ENCODE measurements at places on chromosomes 5 and 9. TPM values are rescaled to one million over a fixed set of nuclear protein-coding genes. Genes with fewer than 3 reads are reported as not detected.

DNA sequence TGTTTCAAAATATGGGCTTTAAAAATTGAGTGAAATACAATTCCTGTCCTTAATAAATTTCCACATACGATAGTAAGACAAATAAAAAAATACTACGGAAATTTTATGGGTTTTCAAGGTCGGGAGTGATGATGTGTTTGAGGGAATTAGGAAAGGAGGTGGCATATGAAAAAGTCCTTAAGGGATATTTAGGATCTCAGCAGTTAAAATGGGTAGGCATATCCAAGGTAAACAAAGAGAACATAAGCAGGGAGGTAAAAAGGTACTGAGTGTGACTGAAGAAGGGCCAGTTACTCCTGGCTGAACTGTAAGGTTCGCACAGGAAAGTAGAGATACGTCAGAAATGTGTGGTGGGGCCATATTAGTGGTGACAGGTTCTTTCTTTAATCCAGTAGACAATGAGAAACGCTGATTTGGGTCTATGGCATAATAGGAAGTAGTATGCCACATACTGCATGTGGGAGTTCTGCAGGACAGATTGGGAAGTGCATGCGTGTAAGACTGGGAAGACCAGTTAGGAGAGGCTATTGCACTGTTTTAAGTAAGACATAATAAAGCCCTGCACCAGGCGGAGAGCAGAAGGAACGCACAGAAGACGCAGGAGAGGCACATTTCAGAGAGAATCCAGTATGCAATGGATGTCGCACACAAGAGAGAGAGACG lies 937 bp upstream of the HMGCR start:
- H3K27ac ChIP-seq, result peak overlapping the region; percentile 85
- H3K27me3 ChIP-seq, result no peaks in the 10 kb centered on the region
- DNase-seq, result no peak
- peak overlapping the region; percentile 86 for H3K4me3 ChIP-seq
- no peaks in the 10 kb centered on the region for H3K4me1 ChIP-seq
- H3K36me3 ChIP-seq, result no peaks in the 10 kb centered on the region

DNA sequence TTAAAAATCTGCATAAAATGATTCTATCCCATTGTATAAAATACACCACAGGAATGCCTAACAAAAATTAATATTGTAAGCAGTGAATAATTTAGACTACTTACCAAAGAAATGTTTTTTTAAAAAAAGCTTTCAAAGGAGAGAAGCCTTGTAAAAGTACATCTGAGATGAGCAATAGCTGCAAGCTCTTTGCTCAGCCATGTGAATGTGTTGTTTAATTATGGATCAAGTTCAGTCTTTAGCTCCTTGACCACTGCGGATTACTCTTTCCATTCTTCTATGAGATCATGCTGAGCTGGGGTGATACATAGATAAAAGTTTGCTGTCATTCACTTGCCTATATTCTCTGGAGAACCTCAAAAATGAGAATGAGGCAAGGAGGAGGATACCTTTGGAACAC lies 782.4 kb upstream of the ZNF608 start:
- no peaks in the 10 kb centered on the region for H3K36me3 ChIP-seq
- H3K4me1 ChIP-seq, result no peaks in the 10 kb centered on the region
- no peak overlapping the region for H3K4me3 ChIP-seq
- no peak for DNase-seq
- H3K27ac ChIP-seq, result no peak overlapping the region

GRCh38 chr5:103393101-103393754 lies 134.7 kb downstream of the MACIR start:
- H3K27me3 ChIP-seq, result no peaks in the 10 kb centered on the region
- H3K27ac ChIP-seq, result no peak overlapping the region
- H3K4me3 ChIP-seq, result no peak overlapping the region
- H3K36me3 ChIP-seq, result no peaks in the 10 kb centered on the region
- DNase-seq, result no peak

- no peak overlapping the region for H3K4me3 ChIP-seq
- peaks cover 17% of the 10 kb centered on the region for H3K36me3 ChIP-seq
- no peaks in the 10 kb centered on the region for H3K27me3 ChIP-seq
- peak; percentile 47 for DNase-seq
Measured at GRCh38 chr9:94623253-94623652, 16.1 kb downstream of the FBP1 start.

DNA sequence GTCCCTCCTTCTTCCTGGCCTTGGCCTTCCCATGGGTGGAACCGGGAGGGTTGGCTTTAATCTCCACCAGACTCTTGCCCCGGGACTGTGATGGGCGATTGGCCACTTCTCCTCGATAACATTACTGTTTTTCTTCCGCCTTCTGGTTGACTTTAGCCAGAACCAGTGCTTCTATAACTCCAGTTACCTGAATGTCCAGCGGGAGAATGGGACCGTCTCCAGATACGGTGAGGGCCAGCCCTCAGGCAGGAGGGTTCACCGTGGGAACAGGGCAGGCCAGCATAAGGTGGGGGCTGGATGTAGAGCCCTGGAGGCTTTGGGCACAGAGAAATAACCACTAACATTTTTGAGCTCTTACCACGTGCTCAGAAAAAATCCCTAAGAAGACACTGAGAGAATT lies 967 bp downstream of the ORM2 start:
- no peak for DNase-seq
- H3K36me3 ChIP-seq, result no peaks in the 10 kb centered on the region
- H3K27ac ChIP-seq, result peak overlapping the region; percentile 33
- no peaks in the 10 kb centered on the region for H3K27me3 ChIP-seq
- peaks cover 15% of the 10 kb centered on the region for H3K4me1 ChIP-seq
- peak overlapping the region; percentile 62 for H3K4me3 ChIP-seq

DNA sequence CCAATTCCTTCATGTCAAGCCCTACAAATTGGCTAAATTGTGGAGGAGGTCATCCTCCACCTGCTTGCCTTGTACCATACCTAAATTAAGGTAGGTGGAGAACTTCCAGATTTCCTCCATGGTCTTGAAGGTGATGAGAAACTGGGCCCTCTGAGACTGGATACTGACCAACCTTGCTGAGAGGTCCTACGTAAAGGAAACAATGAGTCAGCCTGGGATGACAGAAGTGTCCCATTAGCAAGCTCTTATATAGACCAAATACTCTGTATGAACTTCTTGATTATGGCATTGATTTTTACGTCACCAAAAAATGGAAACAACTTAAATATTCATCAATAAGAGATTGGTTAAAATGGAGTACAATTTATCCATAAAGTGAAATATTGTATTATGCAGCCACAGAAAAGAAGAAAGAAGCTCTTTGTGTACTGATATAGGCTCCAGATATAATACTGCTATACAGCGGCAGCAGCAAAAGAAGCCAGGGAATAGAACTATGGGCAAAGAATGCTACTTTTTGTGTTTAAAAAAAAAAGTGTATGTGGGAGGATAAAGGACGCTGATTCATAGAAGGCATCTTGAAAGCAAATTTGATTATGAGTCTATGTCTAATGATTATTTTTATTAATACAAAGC lies 18.3 kb downstream of the SH3TC2 start:
- H3K36me3 ChIP-seq, result no peaks in the 10 kb centered on the region
- no peak overlapping the region for H3K4me3 ChIP-seq
- no peak overlapping the region for H3K27ac ChIP-seq
- no peak for DNase-seq
- peaks cover 17% of the 10 kb centered on the region for H3K4me1 ChIP-seq

DNA sequence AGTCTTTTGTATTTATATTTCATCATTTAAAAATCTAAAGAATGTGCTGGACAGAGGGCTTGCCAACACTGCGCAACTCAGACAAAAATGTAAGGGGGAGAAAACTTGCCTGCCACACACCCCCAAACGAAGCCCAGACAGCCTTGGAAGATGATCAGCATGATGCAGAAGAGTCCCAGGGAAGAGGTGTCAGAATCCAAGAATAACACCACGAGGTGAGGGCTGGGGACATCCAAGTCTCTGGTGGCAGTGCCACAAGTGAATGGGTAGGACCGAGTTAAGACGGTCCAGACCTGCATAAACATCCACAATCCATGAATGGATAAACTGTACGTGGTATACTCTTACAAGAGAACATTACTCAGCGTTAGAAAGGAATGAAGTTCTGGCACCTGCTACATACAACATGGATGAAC lies 10.4 kb downstream of the EPB41L4B start:
- no peak for DNase-seq
- H3K27ac ChIP-seq, result no peak overlapping the region
- no peaks in the 10 kb centered on the region for H3K36me3 ChIP-seq
- H3K27me3 ChIP-seq, result no peaks in the 10 kb centered on the region
- no peaks in the 10 kb centered on the region for H3K4me1 ChIP-seq

GRCh38 chr9:134708672-134709038 lies 67.1 kb downstream of the COL5A1 start:
- H3K27me3 ChIP-seq, result no peaks in the 10 kb centered on the region
- no peak for DNase-seq
- no peaks in the 10 kb centered on the region for H3K36me3 ChIP-seq
- H3K4me1 ChIP-seq, result no peaks in the 10 kb centered on the region
- no peak overlapping the region for H3K27ac ChIP-seq
- H3K4me3 ChIP-seq, result no peak overlapping the region

- no peaks in the 10 kb centered on the region for H3K27me3 ChIP-seq
- no peak for DNase-seq
- H3K27ac ChIP-seq, result no peak overlapping the region
- no peaks in the 10 kb centered on the region for H3K36me3 ChIP-seq
Measured at GRCh38 chr9:71541436-71541835, 226.9 kb downstream of the CEMIP2 start.

DNA sequence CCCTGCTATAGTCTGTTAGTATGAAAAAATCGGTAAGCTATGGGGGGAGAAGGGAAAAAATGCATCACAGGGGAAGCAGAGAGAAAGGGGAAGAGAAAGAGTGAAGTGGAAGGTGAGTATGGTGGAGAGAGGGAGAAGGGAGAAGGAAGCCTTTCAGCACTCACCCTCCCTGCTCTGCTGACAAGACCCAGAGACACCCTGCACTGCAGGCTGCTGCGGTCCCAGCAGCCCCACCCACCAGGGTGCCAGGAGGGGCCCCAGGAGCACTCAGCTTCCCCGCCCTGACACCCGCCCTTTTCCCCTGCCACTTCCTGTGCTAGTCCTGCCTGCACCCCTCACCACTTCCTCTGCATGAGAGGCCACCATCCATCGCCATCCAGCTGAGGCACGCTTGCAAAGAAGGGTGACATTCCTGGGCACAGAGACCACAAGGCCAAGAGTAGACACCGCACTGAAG lies 12.7 kb downstream of the STK10 start:
- no peaks in the 10 kb centered on the region for H3K27me3 ChIP-seq
- H3K36me3 ChIP-seq, result no peaks in the 10 kb centered on the region
- H3K4me1 ChIP-seq, result no peaks in the 10 kb centered on the region
- H3K27ac ChIP-seq, result peak overlapping the region; percentile 43
- peak; percentile 73 for DNase-seq

- no peak for DNase-seq
- no peak overlapping the region for H3K27ac ChIP-seq
- H3K4me3 ChIP-seq, result no peak overlapping the region
- H3K27me3 ChIP-seq, result no peaks in the 10 kb centered on the region
- H3K4me1 ChIP-seq, result no peaks in the 10 kb centered on the region
Measured at GRCh38 chr9:134734270-134734669, 92.7 kb downstream of the COL5A1 start.

DNA sequence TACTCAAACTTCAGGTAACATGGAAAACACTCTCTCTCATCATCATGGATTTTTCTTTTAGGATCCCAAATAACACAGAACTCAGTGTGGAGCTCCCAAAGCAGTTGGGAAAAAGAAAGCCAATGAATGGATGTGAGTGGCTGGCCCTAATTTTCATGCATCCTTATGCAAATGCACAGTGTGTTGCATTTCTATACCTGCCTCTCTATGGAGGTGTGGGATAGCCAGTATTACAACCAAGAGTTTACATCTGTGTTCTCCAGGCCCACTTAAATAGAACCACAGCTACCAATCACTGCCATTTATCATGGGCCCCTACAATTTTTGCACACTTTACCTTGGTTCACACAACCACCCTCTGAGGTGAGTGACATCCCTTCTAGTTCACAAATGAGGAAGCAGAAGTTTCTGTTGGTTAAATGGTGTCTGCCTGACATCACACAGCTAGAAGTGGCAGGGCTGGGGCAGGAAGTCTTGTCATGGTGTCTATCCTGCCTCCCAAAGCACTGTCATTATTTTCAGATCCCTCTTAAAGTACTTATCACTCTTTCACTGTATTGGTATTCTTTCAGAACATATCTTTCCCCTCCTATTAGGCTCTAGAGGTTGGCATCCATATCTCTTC lies 17.3 kb downstream of the MAMDC2 start:
- no peak overlapping the region for H3K4me3 ChIP-seq
- no peaks in the 10 kb centered on the region for H3K36me3 ChIP-seq
- H3K27ac ChIP-seq, result no peak overlapping the region
- no peak for DNase-seq
- H3K4me1 ChIP-seq, result no peaks in the 10 kb centered on the region

DNA sequence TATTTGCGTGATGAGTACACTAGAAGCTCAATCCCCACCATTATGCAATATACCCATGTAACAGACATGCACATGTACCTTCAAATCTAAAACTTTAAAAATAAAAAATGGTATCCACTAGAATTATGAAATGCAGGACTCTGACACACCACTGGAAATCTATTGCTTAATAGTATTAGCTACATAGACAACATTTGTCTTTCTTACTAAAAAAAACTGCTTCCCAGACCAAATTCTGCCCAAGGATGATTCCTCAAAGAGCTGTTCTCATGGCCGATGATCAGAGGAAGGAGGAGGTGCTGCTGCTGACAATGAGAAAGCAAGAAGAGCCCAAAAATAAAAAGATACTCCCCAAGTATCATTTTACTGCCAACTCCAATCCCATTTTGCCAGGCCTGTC lies 67.2 kb downstream of the TTC39B start:
- no peak overlapping the region for H3K4me3 ChIP-seq
- H3K36me3 ChIP-seq, result no peaks in the 10 kb centered on the region
- no peak for DNase-seq
- no peak overlapping the region for H3K27ac ChIP-seq

- no peaks in the 10 kb centered on the region for H3K27me3 ChIP-seq
- H3K4me1 ChIP-seq, result no peaks in the 10 kb centered on the region
- no peak for DNase-seq
- no peak overlapping the region for H3K27ac ChIP-seq
- no peaks in the 10 kb centered on the region for H3K36me3 ChIP-seq
Measured at GRCh38 chr5:167565189-167565954, 726.1 kb upstream of the WWC1 start.

DNA sequence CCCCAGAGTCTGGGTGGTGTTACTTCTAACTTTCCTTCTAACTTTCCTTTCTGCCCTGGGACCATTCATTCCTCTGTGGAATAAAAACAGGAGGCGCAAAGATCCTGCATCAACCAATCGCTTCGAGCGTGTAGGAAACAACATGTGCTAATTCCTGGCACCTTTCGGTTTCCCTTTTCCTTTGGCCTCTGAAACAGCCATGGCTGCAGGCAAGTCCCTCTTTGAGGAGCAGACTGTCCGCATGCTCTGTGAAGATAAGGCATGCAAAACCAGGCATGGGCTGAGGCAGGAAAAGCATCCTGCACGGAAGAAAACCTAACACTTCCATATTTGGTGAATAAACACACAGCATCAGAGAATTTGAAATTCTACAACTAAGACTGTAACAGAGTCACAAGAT lies 128.3 kb downstream of the HSD17B3 start:
- no peak overlapping the region for H3K27ac ChIP-seq
- H3K4me1 ChIP-seq, result no peaks in the 10 kb centered on the region
- H3K36me3 ChIP-seq, result no peaks in the 10 kb centered on the region

- peak within 1 kb of the TSS; percentile 68 for H3K4me3 ChIP-seq
- DNase-seq, result no peak
- H3K27ac ChIP-seq, result peak within 1 kb of the TSS; percentile 80
- H3K4me1 ChIP-seq, result peaks cover 2% of the 10 kb centered on the region
- H3K27me3 ChIP-seq, result no peaks in the 10 kb centered on the region
Measured at GRCh38 chr9:35689542-35690293, at the start of gene TPM2. Gene TPM2 (minus strand): TSS chr9:35689925. CDS start chr9:35689817, 108 bp downstream.

Gene SLC36A3
- total RNA-seq, result not detected

Gene BTNL3
- not detected for total RNA-seq

Gene UGCG
- 11.9 TPM for total RNA-seq

Gene MATR3
- 73.8 TPM for total RNA-seq

Gene CYSRT1
- total RNA-seq, result 0.29 TPM

Gene INSL4
- not detected for total RNA-seq

Gene PRELID2
- 2.6 TPM for total RNA-seq

Gene SH3TC2
- 0.57 TPM for total RNA-seq
